IPS DF 6.9 (cell line): ENCODE measurements at places on chromosomes 2 and 18.

DNA sequence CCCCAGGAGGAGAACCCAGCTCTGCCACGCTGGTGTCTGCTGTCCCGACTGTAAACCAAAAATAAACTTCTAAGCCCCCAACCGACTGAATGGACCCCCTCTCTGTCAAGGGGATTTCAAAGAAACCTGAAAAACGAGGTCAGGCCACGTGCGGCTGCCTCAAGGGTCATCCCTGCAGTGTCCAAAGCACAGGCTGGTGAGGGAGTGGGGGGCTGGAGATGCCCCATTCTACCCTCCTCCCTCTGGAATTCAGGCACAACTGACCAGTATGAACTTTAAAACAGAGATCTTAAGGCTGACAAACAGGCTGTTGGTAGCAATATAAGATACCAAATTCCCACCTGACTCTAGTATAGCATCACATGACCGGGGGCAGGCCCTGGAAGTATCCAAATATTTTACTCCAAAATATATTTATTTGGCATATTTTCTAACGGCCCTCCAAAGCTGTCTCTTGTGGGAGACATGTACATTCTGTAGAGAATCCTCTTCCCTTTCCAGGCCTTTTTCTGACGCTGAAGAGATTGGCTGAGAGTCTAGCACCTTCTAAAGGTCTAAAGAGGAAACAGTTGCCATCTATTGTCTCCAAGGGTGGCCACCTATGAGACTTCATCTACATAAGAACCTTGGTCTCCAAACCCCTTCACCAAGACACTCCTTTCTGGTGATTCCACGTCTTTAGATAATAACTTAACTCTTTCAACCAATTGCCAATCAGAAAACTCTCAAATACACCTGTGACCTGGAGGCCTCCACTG lies 40.4 kb upstream of the CTDP1 start:
- DNase-seq, result no peak

GRCh38 chr2:120548627-120549608 lies 186.8 kb upstream of the GLI2 start:
- DNase-seq, result no peak

DNA sequence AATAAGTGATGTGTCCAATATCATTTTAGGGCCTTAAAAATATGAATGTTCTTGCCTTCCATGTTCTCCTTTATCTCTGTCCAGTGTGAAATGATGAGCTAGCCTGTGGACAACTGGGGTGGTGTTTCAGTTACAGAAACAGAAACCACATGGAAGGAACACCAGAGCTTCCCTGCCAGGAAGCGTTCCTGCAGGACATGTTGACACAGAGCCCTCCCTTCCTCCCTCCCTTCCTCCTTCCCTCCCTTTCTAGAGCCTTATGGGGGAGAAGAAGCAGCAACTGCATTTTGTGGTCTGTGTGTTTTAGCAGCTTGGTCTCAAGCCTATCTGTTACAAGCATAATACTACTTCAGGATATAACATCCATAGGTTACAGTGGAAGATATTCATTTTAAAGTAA lies 539.7 kb upstream of the NETO1 start:
- no peak for DNase-seq

DNA sequence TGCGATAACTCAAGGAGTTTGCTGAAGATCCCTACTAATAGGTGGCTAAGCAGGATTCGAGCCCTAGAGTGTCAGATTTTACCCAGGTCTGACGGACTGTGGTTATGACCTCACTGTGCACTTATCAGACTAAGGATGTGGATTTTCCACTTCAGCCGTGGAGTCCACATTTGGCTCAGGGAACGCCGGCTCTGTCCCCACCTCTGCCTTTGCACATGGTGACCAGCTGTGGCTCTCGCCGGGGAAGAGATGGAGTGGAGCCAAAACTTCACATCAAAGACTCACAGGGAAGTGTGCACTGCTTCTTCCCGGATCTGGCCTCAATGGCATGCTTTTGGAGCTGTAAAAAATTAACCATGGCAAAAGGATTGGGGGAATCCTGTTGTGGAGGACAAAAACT lies 249.3 kb upstream of the APCDD1 start:
- no peak for DNase-seq

- DNase-seq, result no peak
Observed at GRCh38 chr2:238703436-238703835, 144.4 kb upstream of the TWIST2 start.
